Right forelimb (tissue), 1 donor: ENCODE measurements at places on chromosomes 13 and 19.

DNA sequence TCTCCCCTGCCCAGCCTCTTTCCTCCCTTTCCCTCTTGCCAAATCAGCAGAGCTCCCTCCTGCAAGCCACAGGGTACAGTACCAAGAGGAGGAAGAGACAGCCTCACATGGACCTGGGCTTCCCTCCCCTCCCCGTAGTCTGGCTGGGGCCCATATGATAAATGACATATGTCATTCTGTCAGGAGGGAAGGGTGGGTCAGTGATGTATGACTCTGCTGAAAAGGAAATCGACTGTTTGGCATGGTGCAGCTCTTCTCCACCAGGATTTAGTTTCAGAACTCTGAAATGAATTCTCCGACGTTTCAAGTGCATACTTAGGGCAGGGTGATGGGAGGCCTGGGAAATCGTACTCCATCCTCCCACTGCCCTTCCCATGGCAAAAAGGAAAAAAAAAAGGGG lies 9.8 kb downstream of the TSHZ3 start:
- no peak for DNase-seq

DNA sequence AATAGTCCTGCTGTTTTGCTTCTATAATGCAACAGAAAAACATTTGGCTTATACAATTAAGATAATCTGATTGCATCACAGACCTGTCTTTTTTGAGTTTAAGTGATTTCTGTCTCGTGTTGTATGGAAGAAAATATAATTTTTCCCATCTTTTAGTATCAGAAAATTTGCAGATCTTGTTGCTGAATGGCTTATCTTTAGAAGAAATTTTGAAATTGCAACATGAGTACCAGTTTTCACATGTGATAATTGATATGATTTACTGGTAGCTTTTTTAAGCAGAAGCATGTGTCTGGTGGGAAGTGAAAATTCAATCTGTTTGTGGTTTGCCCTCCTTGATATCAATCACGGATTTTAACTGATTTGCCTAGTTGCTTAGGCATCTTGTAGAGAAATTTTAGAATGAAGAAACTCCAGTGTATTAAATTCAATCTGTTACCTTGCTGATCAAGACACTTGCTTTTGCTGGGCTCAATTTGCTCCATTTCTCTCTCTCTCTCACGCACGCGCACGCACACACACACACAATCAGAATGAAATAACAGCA lies 89.8 kb upstream of the MYCBP2 start:
- no peak for DNase-seq

GRCh38 chr19:498977-499623 lies 2.8 kb downstream of the MADCAM1 start:
- DNase-seq = no peak

GRCh38 chr13:34944274-34944634 lies 2.2 kb downstream of the NBEA start:
- no peak for DNase-seq

DNA sequence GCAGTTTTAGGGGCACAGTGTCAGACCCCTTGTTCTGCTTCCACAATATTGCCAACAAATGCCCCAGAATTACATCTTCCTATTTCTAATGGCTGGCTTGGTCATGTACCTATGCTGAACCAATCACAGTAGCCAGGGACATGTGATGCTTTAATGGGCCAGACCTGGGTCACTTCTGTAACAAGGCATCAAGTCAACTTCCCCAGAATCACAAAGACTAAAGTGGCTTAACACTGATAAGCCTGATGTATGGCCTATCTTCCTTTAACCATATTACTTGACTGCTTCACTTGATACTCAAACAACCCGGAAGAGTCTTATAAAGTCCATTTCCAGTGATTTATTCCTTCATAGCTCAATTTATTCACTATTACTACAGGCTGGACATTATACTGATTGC lies 19.6 kb downstream of the LNX2 start:
- DNase-seq = no peak

DNA sequence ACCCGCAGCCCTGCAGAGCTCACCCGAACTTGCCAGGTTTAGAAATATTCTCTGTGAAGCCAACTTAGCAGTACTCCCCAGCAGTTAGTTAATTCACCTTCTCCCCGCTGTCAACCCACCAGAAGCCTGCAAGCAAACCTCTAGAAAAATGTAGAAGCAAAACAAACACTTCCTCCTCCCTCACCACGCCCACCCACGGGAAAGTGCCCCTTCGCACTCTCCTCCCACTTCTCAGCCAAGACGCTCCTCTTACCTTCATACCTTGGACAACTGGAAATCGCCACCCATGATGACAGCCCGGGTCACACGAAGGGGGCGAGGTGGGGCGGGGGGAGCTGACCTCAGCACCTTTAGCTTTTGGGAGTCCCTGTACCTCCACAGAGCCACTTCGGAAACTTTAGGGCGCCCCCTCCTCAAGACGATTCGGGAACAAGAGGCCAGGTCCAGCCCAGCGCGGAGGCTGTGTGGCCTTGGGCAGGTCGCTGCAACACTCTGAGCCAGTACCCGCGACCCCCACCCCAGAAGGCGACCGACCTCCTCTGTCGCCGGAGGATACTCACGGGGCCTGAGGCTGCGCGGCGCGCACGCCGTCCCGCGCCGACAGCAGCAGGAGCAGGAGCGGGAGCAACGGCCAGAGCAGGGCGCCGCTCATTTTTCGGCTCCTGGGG lies 485 bp downstream of the CPAMD8 start:
- DNase-seq = no peak

DNA sequence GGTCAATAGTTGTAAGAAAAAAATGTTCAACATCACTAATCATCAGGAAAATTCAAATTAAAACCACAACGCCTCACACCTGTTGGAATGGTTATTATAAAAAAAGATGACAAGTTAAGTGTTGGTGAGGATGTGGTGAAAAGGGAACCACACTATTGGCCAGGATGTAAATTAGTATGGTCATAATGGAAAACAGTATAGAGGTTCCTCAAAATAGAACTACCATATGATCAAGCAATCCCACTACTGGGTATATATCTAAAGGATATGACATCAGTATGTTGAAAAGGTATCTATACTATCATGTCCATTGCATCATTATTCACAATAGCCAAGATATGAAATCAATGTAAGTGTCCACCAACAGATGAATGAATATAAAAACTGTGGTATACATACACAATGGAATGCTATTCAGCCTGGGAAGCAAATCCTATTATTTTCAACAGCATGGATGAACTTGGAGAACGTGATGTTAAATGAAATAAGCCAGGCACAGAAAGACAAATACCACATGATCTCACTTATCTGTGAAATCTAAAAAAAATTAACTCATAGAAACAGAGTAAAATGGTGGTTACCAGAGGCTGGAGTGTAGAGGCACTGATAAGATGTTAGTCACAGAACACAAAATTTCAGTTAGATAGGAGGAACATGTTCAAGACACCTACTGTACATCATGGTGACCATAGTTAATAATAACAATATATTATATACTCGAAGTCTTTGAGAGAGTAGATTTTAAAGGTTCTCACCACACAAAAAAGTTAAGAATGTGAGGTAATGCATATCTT lies 56.6 kb downstream of the TBC1D4 start:
- no peak for DNase-seq

DNA sequence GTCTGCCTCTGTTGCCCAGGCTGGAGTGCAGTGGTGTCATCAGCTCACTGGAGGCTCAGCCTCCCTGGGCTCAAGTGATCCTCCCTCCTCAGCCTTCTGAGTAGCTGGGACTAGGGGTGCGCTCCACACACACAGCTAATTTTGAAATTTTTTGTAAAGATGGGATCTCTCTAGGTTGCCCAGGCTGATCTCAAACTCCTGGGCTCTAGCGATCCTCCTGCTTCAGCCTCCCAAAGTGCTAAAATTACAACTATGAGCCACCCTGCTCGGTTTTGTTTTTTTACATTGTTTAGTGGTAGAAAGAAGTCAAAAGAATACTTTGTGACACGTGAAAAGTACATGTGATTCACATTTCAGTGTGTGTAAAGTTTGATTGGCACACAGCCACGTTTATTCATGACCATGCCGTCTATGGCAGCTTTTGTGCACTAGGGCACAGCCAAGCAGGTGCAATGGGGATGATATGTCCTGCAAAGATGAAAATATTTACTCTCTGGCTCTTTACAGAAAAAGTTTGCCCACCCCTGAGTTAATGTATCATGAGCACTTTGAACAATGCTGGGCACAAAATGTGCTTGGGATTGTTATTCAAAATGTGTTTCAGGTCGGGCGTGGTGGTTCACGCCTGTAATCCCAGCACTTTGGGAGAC lies 16.2 kb upstream of the NFIC start:
- no peak for DNase-seq

DNA sequence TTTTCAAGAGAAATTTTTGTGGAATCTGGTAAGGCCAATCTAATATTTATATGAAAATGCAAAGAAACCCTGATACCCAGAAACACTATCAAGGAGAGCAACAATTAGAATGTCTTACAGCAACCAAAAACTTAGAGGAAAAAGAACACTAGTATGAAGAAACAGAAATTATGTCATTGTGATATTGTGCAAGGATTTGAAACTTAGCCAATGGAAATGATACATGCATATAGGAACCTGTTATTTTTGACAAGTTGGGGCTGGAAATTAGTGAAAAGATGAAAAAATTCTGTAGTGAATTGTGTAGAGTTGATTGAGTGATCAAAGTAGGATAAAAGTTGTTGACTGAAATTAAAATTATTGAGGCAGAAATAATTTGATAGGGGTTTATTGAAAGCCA lies 792.6 kb upstream of the SLITRK6 start:
- DNase-seq = no peak

GRCh38 chr19:5978606-5979552 lies 939 bp upstream of the RANBP3 start:
- DNase-seq = no peak

DNA sequence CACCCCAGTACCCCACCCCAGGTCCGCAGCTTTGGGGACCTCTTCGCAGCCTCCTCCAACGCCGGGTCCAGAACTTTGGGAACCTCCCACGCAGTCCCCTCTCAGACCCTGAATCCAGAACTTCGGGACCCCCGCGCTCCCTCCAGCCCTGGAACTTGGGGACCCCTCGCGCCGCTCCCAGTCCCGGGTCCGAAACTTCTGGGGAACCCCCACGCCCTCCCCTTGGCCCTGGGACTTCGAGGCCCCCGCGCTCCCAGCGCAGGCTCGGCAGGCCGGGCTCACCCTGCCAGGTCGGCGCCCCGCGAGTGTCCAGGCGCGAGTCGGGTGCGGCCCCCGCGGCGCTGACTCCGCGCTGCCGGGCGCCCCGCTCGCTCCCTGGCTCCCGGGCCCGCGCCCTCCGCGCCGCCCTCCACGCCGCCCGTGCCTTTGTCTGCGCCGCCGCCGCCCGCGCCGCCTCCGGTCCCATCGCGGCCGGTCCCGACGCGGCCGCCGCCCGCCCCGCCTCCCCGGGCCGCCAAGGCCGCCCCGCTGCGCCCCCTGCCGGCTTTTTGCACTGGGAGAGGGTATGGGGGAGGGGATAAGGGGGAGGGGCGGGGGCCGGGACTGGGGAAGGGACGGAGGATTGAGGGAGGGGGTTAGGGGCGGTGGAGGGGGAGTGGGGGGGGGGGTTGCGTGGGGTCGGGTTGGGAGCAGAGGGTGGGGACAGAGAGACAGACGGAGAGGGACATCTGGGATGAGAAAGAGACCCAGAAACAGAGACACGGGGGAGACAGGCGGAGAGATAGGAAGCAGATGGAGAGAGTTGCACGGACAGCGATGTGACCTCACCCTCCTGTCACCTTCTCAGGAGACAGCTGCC lies at the start of gene HOMER3:
HOMER3 (minus strand) TSS at position 449 of the 859 bp plus-strand sequence. CDS start 2,235 bp downstream, outside the sequence.
- peak; percentile 90 for DNase-seq

- no peak for DNase-seq
These were observed 79.5 kb downstream of the COG6 start for GRCh38 chr13:39734952-39735351.

DNA sequence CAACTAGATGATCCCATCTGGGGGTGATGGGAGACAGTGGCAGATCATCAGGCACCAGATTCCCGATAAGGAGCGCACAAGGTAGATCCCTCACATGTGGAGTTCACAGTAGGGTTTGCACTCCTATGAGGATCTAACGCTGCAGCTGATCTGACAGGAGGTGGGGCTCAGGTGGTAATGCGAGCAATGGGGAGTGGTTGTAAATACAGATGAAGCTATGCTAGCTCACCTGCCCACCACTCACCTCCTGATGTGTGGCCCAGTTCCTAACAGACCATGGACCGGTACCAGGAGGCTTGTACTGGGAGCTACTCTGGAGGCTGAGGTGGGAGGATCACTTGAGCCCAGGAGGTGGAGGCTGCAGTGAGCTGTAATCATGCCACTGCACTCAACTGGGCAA lies 34.8 kb downstream of the VAV1 start:
- DNase-seq = no peak

- DNase-seq = no peak
These were observed 158.2 kb downstream of the HS6ST3 start for GRCh38 chr13:96248103-96248502.

GRCh38 chr13:100508455-100508854 lies 80.1 kb downstream of the GGACT start:
- no peak for DNase-seq

DNA sequence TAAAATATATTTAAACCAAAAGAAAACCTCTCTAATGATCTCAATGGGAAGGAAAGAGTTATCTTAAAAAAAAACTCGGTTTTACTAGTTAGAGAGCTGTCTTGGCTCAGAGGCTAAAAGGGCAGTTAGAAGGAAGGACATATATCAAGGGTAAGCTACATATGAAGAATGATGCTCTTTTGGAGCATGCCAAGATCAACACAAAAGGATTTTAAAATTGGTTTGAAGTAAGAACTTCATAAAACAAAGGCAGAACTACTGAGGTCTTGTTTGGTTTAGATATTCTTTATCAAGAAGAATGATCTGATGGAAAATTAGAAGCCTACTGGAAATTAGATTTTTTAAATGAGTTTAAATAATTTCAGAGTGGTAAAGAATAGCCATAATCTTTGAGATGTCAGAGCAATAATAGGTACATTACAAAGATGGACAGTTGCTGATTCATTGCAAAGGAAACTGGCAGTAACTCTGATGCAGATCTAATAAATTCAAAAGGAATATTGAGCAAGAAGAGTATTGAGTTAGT lies 39.4 kb upstream of the LMO7 start:
- DNase-seq = no peak

DNA sequence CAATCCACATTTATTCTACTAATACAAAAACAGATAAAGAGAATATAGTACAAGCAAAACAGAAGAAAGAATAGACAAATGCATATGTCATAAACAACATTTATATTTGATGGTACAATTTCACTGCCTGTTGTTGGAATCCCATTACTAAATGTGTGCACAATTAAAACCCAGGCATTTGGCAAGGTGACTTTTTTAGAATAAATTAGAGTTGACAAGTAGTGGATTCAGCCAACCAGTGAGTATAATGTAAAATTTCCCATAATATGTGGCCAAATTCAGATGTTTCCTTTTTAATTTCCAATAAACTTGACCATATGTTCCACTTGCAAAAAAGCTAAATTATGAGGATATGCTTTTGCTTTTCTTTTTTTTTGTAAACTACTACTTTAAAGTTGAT lies 1578.8 kb downstream of the OLFM4 start:
- no peak for DNase-seq

DNA sequence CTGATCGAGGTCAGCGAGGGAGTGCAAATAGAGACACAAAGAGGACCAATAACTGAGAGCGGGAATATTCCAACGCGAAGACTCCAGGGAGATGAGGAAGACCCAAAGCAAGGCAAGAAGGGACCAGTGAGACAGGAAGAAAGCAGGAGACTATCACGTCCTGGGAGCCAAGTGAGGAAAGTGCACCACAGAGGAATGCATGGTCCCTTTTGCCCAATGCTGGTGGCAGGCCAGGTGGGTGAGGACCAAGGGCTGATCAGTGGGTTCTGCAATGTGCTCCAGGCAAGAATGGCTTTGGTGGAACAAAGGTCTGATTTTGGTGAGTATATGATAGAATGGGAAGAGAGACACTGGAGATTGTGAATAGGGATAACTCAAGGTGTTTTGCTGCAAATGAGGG lies 25.4 kb downstream of the CHST8 start:
- no peak for DNase-seq
